Fibroblast of skin of back (primary cell): ENCODE measurements at places on chromosomes 13 and 19.

- no peak for DNase-seq
Measured at GRCh38 chr19:47021536-47022139, 2.0 kb downstream of the NPAS1 start.

DNA sequence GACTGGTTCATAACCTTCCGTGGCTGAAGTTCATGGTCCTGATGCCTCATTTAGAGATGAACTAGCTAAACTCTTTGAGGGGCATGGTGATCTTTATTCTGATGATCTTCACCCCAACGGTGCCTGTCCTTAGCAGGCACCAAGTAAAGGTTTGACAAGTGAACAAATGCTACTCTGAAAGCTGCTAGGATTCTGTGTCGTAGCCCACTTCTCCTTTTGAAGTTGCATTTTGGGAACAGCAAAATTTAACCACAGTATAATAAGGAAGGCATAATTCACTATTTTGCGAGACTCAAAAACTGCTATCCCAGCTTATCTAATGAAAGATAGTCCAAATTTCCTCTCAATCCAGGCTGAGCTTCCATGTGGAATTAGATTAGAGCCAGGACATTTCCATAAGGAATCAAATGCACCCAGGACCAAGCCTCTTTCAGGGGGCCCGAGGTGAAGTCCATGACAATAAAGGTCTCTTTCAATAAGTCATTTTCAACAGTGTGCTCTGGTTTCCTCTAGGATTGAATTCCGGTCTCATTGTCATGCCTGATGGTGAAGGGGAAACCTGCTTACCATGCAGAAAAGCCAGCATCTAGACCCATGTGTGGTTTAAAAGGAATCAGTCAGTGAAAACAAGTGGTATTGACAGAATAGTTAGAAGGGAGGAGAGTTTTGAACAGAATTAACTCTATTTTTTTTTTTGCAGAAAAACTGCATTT is 23.1 kb downstream of the SIAH3 start:
- DNase-seq: no peak

DNA sequence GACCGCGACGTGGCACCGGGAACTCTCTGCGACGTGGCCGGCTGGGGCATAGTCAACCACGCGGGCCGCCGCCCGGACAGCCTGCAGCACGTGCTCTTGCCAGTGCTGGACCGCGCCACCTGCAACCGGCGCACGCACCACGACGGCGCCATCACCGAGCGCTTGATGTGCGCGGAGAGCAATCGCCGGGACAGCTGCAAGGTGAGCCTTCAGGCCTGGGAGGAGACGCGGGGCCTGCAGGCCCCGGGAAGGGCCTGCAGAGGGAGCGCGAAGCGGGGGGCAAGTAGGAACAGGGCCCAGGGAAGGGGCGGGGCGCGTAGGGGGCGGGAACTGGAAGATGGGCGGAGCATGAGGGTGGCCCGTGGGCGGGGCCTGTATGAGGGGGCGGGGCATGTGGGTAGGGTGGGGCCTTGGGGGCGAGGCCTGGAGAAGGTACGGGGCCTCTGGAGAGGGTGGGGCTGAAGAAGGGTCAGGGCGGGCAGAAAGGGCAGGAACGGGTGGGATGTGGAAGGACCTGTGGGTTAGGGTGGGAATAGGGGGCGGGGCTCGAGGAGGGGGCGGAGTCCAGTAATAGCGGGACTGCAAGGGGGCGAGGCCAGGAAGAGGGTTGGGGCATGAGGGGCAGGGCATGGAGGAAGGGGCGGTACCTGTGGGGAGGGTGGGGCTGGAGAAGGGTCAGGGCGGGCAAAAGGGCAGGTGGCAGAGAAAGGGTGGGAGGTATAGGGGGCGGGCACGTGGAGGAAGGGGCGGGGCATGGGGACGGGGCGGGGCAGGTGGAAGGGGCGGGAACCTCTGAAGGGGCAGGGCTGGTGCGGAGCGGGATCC is 2.5 kb downstream of the CFD start:
- no peak for DNase-seq

- peak; percentile 44 for DNase-seq
Measured at GRCh38 chr19:10471909-10472308, 31.2 kb downstream of the KEAP1 start.

- DNase-seq: no peak
Measured at GRCh38 chr19:49094505-49095482, 9.5 kb downstream of the SNRNP70 start.

- DNase-seq: peak; percentile 59
Measured at GRCh38 chr13:91594061-91594460, 195.6 kb downstream of the GPC5 start.

DNA sequence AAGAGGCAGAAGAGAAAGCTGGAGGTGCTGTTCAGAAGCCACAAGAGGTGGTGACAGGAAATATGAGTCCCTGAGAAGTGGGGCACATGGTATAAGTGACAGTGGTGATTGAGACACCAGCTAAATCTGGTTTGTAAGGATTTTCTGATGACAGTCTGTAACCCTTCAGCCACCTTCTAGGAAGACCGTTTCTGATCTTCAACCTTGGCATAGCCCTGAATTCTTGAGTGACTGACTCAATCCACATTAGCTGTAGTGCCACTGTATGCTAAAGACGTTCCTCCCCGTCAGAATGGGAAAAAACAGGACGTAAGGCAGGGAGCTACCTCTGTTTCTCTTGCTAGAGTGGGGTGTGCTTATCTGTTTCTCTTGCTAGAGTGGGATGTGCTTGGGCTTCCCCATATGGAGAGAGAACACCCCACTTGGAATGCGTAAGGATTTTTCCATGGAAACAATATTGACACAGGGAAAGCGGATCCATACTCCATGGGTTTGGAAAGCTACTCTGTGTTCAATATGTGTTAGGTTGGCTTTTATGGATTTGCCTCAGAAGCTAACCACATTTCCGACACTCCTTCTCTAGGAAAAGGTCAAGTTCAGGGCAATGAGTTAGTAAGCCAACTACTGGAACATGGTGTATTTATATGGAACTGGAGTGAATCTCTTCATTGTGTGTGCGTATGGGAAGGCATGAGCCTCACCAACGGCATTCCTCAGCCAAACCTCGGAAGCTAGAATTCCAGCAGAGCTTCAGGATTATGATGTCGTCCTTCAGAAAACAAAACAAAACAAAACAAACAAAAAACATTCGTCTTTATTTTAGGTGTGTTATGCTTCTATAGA is 948.8 kb upstream of the SLC10A2 start:
- no peak for DNase-seq

GRCh38 chr19:49133621-49134454 is 14.5 kb downstream of the PPFIA3 start:
- no peak for DNase-seq

- DNase-seq: no peak
Measured at GRCh38 chr13:111895896-111896821, 170.8 kb upstream of the SOX1 start.

DNA sequence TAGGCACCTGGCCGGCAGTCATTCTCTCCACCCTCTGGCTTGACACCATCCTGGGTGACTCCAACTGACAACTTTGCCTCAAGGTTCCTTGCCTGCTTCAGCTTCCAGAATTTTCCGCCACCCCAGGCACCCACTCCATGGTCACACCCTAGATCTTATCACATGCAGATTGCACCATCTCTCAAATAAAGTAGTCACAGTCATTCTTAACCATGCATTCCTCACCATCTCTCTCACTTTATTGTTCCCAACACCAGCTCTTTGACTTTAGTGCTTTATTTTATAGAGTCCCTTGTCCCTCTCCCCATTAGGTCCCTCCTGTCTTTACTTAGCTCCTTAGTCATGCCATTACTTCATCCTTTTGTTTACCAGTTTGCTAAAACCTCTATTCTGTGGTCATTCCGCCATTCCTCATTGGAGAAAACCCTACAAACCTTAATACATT is 351.7 kb downstream of the SPRY2 start:
- DNase-seq: no peak

- DNase-seq: no peak
Measured at GRCh38 chr13:32660227-32660626, 74.0 kb downstream of the PDS5B start.

DNA sequence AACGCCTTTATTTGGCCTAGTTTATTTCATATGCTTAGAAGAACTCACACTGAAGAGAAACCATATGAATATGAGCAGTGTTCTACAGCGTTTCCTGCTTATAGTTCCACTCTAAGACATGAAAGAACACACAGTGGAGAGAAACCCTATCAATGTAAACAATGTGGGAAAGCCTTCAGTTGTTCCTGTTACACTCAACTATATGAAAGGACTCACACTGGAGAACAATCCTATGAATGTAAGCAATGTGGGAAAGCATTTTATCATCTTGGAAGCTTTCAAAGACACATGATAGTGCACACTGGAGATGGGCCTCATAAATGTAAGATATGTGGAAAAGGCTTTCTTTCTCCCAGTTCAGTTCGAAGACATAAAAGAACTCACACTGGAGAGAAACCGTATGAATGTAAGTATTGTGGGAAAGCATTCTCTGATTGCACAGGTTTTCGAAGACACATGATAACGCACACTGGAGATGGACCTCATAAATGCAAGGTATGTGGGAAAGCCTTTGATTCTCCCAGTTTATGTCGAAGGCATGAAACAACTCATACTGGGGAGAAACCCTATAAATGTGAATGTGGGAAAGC is 13.7 kb downstream of the ZNF441 start:
- DNase-seq: no peak

DNA sequence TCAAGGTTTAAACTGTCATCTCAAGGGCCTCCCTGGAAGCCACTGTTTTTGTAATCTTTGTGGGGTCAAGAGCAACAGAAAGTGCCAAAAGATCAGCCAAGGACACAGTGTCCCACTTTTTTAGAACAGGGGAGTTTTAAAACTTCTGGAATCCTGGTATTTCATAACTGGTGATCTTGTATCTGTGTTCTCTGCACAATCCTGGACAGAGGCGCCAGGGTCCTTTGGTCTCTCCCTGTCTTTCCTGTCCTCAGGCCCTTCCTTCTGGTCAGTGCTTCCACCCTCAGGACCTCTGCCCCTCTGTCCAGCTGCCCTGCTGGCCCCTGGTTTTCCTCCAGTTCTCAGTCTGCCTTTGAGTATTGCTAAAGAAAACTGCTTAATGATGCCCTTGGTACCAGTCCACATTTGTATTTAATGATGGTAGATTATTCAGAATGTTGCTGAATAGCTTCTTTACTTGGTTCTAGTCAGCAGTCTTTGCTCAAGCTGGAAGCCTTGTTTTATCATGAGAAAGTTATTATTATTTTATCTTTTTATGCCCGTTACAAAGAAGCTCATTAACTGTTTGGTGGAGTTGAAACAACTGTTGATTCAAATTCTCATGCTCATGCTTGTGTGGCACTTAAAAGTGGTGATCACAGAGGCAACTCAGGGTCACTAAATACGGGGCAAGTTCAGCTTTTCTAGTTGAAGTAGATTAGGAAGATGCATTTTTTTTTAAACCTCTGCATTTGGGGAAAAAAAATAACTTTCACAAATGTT is 47.5 kb downstream of the WASF3 start:
- no peak for DNase-seq

- no peak for DNase-seq
Measured at GRCh38 chr13:77460195-77460594, 75.3 kb upstream of the SCEL start.

- no peak for DNase-seq
Measured at GRCh38 chr19:35596366-35596999, 10.5 kb downstream of the PMIS2 start.

- no peak for DNase-seq
Measured at GRCh38 chr19:16024266-16025107, 51.8 kb upstream of the TPM4 start.

DNA sequence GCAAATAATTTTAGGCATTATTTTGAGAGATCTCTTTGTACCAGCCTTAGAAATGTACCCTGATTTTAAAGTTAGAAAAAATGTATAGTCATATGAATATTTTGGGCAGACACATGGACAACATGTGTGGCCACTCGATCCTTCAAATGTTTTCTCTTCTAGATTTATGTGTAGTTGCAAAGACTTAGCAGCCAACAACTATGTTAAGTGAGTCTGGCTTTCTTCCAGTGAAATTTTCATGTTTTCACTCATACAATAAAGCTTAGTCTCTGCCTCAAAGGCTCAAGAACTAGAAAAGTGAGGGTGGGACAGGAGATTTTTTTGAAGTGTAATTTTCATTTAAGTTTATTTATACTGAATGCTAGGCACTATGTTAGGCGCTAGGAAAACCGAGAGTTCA is 207.7 kb upstream of the DACH1 start:
- DNase-seq: no peak

DNA sequence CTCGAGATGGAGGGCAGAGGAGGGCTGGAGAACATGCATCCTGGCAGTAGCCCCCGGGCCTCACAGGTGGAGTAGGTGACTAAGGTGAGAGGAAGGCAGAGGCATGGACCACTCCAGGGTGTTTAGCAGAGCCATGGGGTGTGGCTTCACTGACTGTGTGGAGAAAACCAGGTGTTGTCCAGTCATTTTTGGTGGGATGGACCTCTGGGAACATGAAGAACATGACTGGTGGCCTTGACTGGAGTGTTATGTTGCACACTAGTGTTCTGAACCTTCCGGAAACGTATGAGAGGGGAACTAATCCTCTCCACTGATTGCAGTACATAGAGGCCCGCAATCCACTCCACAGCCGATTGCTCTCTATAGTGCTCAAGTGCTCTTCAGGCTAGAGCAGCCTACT is 16.9 kb downstream of the MED26 start:
- DNase-seq: no peak

- peak; percentile 98 for DNase-seq
Measured at GRCh38 chr19:42850981-42851717, 28.4 kb downstream of the PSG1 start.

GRCh38 chr13:113533161-113533840 is 42.8 kb upstream of the DCUN1D2 start:
- no peak for DNase-seq

- no peak for DNase-seq
Measured at GRCh38 chr19:8926341-8926740, 83.9 kb downstream of the MUC16 start.

- DNase-seq: peak; percentile 90
Measured at GRCh38 chr13:44331912-44332851, 41.4 kb upstream of the SERP2 start.

GRCh38 chr19:1618157-1619093 is 13.2 kb upstream of the UQCR11 start:
- peak; percentile 16 for DNase-seq

DNA sequence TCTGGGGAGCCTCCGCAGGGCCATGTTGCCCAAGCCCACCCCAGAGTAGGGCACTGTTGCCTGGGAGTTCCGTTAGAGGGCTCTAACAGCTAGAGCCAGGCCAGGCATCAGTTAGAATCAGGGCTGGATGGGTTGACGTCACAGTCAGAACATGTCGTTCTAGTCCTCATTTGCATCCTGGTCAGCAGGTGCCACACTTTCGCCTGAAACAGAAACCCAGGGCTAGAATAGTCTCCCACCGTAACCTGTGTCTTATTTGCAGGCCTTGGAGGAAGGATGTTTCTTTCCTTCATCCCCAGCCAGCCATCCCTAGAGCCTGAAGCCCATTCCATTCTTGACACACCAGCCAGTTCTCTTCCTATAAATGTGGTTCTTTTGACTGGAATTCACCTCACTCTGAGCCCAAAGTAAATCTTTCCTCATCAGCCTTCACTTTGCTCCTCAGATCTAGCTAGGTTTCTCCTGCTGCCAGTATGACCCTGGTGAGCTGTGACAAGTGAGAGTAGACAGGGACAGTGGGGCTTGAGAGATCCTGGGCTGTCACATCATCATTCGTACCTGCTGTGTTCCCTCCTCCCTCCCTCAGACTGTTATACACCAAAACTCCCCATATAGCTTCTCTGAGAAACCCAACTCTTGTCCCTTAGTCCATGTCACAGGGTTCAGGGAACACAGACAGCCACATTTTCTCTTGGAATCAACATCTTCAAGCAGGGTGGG is 12.2 kb upstream of the CCDC97 start:
- no peak for DNase-seq
